ENCODE measurements at places on chromosomes 7 and 10.

GRCh38 chr7:47408675-47409074, 173.2 kb downstream of the TNS3 start:
- DNase-seq, result no peak

DNA sequence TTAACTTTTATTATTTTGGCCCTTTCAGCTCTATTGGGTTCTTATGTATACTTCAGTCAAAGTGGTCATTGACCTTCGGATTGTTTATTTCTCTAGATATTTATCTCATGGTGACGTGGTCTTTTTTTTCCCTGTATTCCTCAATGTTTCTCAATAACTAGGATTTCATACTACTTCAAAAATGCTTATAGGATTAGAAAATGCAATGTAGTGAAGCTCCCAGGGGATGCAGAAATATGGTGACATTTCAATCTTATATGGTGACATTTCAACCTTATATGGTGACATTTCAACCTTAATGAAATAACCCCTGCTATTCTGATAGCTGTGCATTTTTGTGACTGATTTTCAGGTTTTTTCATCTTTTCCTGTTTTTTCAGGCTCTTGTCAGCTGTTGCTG, 51.4 kb downstream of the CHRM2 start:
- no peak for DNase-seq

DNA sequence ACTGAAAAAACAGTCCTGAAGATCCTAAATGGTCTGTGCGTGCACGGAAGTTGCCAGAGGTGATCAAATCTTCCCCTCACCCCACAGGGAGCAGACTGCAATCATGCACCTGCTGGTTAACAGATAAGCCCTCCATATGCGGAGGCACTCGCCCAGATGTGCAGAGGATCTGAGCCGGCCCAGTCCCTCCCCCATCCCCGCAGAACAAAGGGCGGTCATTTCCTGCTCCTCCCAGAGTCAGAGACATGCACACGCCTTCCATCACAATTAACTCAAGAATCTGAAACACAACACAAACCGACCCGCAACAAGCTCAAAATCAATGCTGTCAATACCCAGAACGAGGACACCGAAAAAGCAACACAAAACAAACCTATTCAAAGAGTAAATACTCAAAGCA, 24.2 kb downstream of the CRTAC1 start:
- no peak for DNase-seq

- no peak for DNase-seq
These were observed 79.8 kb upstream of the MPP7 start for GRCh38 chr10:28382525-28383269.

GRCh38 chr10:67790534-67791408, 47.2 kb downstream of the DNAJC12 start:
- no peak for DNase-seq

DNA sequence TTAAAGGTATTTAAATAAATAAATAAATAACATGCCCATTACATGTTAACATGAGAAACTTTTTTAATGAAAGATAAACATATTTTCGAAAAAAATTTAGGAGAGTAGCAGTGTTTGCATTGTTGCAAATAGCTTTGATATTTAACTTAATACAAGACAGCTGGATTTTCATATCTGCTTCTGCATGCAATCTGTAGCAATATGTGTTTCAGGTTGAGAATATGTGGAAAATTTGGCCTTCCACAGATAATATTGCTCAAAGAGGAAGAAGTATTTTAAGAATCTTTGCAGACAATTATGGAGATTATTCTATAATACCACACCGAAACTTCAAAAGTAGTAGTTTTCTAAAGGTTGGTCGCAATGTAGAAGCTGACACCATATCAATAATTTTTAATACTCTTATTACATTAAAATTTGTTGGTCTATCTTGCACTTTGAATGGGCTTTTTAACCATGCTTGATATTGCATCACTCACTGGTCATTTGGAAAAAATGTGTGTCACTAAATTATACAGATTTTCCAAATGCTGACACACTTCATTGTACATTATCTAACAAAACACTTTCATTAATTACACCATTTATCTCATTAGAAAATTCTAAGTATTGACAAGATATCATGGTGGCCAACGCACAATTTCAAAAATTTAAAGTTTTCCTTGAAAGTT, 229.8 kb upstream of the HDAC9 start:
- DNase-seq, result no peak

DNA sequence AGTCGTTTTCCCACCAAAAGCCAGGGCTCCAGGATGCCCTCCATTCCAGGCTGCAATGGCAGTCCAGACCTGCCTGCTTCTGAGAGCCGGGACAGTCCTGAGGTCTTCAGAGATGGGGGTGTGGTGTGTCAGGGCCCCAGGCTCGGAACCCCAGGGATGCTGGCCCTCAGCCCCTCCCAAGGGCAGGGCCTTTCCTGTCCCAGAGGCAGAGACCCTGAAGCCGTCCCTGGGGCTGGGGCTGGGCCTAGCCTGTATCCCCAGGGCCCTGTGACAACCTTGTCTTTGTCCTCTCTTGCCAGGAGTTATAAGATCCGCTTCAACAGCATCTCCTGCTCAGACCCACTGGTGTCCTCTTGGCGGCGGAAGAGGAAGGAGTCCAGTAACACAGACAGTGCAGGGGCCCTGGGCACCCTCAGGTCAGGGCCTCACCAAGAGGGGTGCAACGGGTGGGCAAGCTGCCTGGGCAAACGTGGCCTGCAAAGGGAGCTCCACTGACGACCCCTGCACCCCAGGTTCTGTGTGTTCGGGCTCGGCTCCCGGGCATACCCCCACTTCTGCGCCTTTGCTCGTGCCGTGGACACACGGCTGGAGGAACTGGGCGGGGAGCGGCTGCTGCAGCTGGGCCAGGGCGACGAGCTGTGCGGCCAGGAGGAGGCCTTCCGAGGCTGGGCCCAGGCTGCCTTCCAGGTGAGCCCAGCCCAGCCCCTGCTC, 15.9 kb downstream of the NOS3 start:
- no peak for DNase-seq

GRCh38 chr10:101054876-101055275, 6.9 kb upstream of the KAZALD1 start:
- no peak for DNase-seq

DNA sequence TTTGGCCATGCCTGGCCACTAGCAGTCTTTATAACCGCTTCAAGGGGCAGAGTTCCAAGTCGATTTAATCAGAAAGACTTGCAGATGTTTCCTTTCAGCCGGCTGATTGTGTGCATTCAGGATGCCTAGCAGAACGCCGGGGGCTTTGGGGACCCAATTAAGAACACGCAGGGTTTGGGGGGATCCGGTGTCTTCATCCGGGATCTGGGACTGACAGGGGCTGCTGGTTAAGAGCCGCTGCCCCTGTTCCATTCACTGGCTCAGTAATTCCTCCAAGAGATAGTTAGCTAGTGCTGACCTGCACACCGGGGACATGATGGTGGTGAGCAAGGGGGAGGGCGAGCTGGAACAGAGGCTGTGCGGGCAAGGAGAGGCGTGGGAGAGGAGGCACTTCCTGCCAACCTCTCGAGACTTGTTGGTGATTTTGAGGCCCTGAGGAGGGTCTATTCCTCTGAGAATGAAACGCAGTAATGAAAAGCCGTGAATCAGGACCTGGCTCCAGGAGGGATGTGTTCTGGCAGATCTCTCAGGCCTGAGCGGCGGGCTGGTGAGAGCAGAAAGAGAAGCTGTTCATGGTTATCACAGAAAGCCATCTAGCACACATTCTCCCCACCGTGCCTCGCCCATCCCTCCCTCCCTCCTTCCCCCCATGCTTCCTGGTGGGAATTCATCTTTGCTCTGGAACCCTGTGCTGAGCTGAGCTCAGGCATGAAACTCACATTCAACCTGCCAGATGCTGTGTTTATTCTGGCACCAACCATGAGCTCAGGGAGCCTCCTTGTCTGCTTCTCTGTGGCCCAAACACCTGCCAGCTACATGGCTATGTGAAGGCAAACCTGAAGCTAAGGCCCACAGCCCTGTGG, 152.0 kb downstream of the CCDC3 start:
- DNase-seq, result no peak

GRCh38 chr10:436911-437665, 252.4 kb downstream of the DIP2C start:
- no peak for DNase-seq

- no peak for DNase-seq
These were observed 10.9 kb upstream of the MAP3K8 start for GRCh38 chr10:30422981-30423654.

DNA sequence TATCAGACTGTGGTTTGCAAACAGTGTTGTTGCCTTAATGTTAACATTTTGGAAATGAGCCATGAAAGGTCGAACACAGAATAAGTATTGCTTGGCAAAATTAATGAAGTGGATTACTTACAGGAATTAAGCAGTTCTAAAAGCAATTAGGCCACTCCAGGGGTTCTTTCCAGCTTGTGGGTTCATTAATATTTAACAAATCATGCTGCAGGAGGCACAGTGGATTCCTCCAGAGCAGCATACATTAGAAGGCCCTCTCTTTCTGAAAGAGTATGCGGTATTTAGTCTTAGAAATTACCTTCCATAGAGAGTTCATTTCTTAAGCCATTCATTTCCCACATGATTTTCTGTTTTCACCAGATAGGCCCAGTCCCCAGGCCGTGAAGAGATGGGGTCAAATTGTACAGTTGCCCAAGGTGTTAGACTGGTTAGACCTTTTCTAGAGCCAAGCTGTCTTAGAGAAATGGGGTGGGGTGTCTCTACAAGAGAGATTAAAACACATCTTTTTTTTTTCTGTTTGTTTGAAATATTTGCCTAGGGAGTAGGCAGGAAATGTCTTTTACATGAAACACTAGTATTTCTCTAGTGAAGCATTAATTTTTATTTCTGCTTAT, 40.0 kb upstream of the AGR3 start:
- DNase-seq, result no peak

DNA sequence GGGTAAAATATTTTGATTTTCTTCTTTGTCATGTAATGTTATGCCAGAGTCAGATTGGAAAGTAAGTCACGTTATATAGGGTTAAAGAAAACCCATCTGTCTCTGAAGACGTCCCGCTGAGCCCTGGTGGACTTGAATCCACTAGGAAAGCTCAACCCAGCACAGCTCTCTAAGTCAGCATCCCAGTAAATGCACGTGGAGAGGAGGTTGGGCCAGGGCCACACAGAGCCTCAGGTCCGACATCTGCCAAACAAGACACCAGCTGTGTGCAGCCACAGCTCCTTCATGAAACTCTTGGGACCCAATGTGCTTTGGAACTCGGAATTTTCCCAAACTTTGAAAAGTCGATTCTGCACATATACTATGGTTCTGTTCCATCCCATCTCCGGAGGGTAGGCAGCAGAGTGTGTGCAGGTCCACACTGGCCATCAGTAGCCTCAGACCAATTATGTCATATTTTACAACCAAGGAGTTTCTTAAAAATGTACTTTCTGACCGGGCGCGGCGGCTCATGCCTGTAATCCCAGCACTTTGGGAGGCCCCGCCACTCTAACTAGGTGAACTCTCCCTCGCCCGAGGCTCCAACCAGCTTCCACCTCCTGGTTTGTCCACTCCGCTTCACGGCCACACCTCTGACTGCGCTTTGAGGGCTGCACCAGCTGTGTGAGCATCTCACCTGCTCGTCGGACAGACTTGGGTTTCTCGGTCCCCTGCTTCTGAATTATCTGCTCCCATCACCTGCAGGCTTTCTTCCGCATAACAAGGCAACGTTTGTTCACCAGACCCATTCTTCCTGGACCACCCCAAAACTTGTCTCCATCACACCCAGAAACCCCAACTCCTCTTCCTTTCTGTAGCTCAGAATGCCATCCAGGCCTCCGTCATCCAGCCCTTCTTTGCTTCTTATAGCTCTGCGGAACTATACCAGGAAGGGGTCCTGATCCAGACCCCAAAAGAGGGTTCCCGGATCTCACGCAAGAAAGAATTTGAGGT, 29.7 kb upstream of the DNAJB6 start:
- no peak for DNase-seq

DNA sequence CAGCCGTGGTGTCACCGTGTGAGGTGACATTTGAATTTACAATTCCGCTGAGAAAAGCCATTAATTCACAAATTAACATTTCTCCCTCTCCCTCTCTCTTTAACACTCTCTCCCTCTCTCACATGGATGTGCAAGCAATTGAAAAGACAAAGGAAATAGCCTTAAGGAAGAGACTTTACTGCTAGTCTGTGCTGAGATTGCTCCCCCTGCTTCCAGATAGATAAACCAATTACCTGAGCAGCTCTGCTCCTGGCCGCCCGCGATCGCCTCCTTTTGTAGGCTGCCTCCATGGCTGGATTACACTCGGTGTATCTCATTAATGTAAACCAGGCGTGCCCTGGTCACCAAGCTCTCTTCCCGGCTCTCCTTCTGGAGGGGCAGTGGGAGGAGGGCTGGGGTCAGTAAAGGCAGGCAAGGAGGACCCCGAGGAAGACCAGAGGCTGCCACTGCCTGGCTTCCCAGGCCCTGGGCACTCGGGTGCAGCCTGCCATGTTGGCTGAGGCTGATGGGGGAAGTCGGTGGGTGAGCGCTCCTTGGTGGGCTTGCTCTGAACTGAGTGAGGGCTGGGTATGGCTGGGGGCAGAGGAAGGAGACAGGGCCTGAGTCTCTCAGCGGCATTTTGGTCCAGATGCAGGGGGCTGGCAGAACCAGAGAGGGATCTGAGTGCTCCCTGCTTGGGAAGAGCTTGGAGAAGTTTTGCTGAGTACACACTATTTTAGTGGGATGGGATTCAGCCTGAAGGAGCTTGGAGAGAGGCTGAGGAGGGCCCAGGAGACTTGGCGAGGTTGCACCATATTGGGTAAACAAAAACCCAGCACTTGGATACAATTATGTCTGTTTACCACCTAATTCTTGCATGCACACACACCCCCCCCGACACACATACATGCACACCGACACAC, 42.9 kb downstream of the PAX2 start:
- DNase-seq, result no peak

GRCh38 chr7:114937446-114937845, 15.6 kb downstream of the MDFIC start:
- DNase-seq, result no peak

- no peak for DNase-seq
These were observed 39.4 kb upstream of the AGK start for GRCh38 chr7:141511676-141512396.

GRCh38 chr10:133083422-133084100, 4.2 kb upstream of the ADGRA1 start:
- DNase-seq, result no peak

DNA sequence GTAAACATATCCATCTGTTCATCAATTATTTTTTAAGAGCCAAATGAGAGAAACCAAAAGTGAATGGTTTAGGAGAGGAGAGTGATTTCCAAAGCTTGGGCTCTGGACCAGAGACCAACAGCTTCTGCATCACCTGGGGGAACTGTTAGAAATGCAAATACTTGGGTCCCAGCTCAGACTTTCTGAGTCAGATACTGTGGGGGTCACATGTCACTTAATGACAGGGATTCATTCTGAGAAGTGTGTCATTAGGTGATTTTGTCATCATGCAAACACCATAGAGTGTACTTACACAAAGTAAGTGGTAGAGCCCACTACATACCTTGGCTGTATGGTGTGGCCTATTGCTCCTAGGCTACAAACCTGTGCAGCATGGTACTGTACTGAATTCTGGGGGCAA, 128.5 kb upstream of the PRR15 start:
- DNase-seq, result no peak

- DNase-seq, result no peak
These were observed 87.6 kb downstream of the FAM53B start for GRCh38 chr10:124656541-124656940.

Measured in stimulated activated CD4-positive, alpha-beta T cell treated with anti-CD3 and anti-CD28 coated beads, Interleukin-4, amount 100 ng/mL, for 48 hours (primary cell).